ENCODE measurements at places on chromosomes 12 and 14.

DNA sequence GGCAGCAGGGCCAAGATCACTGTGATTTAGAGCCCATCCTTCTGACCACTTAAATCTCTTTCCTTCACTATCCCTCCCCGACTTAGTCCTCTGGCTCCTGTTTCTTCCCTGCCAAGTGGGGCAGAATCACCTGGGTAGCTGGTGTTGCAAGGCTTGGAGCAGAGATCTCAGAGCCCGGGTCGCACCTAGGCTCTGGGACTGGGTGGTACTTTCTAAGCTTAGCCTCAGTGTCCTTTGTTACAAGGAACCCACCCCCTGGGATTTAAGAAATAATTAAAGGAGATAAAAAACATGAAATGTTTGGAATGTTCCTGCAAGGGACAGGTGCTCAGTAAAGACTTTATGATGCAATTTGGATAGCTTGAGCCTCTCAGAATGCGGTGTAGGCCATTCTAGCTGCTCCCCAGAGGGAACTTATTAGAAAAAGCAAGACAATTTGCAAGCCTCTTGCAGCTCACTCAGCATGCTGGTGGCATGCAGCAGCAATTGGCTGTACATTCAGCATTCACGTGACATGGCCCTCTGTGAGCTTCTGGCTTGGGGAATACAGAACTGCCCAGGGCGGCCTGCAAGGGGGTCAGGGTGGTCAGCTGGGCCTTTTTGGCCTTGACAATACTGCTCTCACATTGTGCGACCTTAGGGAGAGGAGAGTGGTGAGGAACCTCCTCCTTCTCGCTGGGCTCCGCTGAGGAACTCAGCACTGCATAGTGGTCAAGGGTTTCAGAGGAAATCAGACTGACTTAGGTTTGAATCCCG lies 16.8 kb downstream of the C14orf132 start:
- no peak for DNase-seq

GRCh38 chr12:108232565-108232964 lies 103.5 kb downstream of the WSCD2 start:
- no peak for DNase-seq

- no peak for DNase-seq
Measured at GRCh38 chr12:13599176-13599575, 382.2 kb downstream of the GRIN2B start.

DNA sequence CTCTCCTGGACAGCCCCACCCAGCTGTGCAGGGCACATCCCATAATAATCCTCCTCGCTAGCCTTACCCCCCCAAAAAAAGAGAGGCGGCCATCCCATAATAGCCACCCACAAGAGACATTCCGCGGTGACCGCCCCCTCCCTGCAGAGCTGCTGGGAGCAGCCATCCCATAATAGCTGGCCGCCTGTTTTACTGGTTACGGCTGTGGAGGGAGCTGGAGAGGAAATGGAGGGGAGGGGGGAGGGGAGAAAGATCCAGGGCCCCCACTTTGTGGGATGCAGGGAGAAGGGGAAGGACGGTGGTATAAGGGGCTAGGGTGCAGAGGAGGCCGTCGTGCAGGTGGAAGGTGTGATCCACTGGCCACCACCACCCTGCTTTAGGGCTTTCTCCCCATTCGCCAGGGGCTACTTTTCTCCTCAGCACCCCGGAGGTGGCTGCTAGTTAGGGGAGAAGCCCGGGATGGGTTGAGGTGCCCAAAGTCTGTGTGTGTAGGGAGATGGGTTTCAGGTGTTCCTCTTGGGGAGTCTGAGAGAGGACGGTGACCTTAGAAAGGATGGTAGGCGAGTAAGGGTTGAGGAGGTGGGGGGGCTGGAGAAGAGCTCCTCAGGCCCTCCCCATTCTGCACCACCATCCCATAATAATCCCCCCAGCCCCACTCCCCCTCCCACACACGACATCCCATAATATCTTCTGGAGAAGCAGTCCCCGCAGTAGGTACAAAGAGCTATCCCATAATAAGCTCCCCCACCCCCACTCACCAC lies 6.0 kb upstream of the CHD4 start:
- DNase-seq = peak; percentile 88

GRCh38 chr12:117646520-117646919 lies 285.1 kb upstream of the NOS1 start:
- no peak for DNase-seq

DNA sequence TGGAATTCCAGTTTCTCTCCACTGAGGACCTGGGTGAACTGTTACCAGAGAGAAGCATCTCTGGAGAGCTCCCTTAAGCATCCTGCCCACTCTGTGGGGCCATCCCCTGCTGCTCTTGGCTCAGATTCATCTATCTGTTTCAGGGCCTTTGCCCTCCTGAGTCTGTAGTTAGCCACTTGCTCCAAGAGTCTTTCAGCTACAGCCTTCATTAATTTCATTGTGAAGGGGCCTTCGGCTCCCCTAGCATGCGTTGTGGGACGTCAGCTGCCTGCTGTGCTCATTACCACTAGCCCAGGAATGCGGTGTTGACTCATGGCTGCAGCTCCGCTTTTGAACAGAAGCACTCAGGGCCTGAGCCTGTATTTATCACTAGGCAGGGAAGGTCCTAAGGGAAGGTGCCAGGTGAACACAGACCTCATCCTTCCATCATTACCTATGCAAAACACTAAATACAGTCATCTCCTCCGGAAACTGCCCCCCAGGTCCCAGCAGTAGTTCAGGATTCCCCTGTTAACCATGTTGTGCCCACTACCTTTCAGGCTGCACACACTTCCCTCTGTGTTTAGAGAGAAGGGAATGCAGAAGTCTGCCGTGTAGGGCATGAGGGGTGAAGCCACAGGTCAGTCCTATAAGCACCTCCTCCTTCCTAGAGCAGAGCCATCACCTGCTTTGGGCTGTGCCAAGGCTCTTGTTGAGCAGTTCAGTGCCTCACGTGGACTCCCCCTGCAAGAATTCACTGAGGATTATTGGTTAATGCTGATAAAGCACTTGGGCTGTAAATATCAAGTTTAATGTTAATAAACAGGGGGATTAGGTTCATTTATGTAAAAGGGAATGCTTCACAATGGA lies 191.4 kb downstream of the CACNA1C start:
- DNase-seq = peak; percentile 68

- peak; percentile 28 for DNase-seq
Measured at GRCh38 chr14:63051992-63052391, 6.7 kb upstream of the KCNH5 start.

DNA sequence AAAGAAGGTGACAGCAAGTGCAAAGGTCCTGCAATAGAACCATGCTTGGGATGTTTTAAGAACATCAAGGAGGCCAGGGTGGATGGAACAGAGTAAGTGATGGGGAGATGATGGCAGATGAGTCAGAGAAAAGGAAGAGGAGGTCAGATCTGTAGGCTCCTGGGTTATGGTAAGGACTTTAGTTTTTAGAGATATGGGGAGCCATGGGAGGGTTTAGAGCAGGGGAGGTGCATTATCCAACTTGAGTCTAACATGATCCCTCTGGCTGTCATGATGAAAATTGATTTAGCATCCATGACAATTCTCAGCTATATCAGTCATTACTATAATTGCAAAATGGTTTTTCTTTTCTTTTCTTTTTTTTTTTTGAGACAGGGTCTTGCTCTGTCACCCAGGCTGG lies 7.3 kb upstream of the PLBD2 start:
- DNase-seq = no peak

DNA sequence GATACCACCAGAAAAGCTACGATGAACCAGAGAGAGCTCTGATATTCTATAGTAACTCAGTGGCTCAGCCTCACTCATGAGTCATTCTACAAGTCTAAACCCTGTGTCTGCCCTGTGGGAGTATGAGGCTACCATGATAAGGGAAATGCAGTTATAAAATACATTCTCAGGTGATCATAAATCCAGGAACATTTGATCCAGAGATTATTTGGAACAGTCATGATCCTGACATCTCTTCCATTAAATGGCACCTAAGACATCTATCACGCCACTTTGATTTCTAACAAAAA lies 202.6 kb upstream of the RASSF8 start:
- DNase-seq = no peak

GRCh38 chr14:99753225-99754140 lies 39.7 kb upstream of the EML1 start:
- DNase-seq = no peak

DNA sequence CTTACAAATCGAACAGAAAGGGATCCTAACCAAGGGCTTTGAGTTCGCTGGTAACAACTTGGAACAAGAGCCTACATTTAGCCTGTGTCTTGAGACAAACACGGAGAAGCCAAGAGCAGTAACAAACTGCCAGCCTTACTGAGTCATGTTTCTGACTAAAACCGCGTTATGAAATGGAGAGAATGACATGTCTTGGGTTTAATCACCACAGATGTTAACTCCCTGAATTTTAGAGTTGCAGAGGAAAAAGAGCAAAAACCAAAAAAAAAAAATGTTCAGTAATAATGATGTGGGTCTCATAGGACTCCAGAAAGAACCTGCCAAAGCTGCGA lies 1.0 kb downstream of the BLTP3B start:
- peak; percentile 80 for DNase-seq

DNA sequence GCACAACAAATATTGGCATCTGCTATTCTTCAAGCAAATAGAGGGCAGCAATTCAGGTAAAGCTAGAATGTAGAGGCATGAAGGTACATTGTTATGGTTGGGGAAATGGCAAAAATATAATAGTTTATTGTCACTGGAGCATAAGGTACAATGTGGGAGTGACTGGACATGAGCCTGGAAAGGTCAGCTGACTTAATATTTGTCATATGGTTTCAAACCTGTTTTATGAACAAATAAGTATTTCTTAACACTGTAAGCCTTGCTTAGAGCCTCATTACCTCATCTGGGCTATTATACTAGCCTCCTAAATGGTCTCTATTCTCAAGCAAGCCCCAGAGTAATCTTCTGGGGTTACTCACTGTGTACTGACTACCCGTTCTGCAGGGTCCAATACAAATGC lies 33.7 kb downstream of the FAM177A1 start:
- DNase-seq = no peak

DNA sequence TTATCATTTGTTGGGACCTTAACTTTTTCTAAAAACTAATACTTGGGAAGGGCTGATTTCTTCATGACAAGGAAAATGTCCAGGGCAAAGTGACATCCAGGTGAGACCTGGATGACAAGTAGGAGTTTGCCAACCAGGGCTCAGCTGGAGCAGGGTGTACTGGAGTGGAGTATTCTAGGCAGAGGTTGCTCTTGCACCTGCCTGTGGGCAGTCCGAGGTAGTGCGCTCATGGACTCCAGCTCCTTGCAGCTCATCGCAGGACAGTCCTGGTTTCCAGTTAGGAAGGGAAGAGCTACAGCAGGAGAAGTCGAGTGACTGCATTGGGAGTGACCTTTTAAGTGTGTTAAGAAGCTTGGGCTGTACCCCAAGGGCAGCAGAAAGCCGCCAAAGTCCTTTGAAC lies 175.9 kb downstream of the PELI2 start:
- DNase-seq = peak; percentile 11

DNA sequence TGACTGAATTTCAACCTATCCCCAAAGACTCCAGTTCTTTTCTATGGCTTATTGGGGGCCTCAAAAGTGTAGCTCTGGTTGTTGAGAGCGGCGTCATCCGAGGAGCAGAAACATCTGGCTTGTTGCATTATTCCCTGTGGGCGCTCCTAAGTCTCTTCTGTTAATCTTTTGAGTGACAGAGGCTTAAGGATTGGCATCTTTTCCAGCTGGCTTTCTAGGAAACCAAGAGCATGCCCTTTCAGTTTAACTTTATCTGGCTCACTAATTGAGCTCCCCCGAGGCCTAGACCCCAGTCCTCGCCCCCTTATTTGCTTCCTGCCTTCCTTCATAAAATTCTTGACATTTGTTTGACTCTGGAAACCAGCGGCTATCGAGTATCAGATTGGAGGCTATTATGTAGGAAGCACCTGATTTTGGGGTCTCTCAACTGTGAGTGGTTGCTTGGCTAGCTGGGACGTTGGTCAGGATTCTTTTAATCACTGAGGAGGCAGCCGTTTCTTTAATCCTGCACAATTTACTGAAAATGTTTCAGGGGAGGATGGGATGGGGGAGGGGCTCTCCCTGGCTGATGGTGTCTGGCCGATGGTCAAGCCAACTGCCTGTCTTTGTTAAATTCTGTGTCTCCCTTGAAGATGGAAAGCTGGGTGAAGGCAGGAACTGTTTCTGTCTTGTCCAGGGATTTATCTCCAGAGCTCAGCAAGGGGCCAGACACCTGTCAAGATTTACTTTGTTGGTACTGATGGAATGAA lies 3.1 kb downstream of the SMOC1 start:
- no peak for DNase-seq

- no peak for DNase-seq
Measured at GRCh38 chr14:66378712-66379505, 107.3 kb upstream of the CCDC196 start.

- DNase-seq = no peak
Measured at GRCh38 chr14:60732840-60733483, 1.6 kb upstream of the MNAT1 start.

DNA sequence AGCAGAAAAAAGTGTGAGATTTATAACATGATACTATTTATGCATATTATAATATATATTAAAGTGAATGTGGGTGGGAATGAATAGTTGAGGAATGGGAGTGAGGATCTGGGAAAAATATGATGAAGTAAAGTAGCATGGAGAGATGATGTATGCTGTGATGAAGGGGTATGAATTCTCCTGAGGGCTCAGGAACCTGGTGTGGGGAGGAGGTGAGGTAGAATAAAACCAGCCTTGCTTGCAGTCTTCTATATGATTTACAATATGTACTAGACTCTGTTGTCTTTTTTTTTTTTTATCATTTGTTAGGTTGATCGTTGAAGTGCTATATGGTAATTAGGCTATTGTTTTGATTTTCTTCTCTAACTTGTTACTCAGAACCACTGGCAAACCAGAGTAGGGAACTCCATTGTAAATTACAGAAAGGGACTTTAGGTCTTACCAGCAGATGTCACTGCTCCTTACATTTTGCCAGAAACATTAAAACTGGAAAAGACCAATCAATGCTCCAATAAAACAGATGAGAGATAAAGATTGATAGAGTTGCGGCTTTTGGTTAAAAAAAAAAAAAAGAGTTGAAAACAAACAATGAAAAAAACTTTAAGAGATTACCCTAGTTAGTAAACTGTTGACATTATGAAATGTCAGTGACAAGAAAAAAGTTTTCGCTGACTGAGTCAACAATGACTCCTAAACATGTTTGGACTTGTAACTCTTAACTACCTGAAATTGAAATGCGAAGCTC lies 39.9 kb downstream of the ATL1 start:
- DNase-seq = peak; percentile 57

DNA sequence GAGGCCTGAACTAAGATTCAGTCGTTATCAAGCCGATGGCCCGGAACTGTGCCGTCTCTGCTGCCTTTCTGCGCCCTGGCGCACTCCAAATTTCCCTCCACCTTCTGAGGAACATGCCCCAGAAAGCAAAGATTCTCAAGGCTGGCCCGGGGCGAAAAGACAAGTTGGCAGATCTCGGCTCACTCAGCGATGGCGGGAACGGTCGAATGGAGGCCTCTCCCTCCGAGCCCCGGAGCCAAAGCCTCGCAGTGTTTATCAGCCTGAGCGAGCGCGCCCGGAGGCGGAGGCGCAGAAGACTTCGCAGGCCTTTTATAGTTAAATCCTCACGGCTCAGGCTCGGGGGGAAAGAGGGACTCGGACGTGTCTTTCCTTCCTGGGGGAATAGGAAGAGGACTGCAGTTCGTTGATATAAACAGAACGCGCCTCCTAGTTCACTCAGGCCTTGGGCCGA lies 5.6 kb downstream of the TBX5 start:
- no peak for DNase-seq

All from HT1080 (cell line).